Eye (tissue), 1 donor: ENCODE measurements at places on chromosomes 4 and X.

DNA sequence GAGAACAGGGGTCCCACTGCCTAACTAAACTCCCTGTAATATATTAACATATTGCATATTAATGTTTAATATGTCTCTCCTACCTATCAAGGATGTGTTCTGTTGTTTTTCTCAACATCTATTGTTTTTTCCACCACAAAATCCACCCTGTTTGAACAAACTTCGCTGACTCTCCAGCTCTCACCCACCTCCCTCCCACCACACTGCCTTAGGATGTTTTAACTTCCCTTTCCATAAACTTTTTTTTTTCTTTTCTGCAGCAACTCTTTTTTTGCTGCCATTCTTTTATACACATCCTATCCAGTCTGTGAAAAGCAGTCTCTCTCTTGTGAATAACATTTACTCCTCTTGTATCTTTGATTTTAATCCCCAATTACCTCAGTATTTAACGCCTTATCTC lies 226.1 kb downstream of the PCDH7 start:
- no peak for DNase-seq

- no peak for DNase-seq
These were observed 45.3 kb upstream of the RPS6KA3 start for GRCh38 chrX:20312018-20312417.

DNA sequence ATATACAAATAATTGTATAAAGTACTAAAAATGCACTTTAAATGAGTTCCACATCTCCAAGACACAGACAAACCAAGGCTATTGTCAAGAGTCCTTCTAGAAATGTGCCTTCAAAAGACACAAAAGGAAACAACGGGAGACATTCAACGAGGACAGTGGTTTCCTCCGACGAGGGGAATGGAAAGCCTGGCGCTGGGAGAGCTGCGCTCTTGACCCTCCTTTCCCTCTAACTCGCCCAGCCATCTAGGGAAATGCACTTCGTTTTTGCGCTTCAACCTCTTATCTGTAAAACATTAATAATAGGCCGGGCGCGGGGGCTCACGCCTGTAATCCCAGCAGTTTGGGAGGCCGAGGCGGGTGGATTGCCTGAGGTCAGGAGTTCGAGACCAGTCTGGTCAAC lies 37.0 kb downstream of the ZFP42 start:
- DNase-seq = no peak

DNA sequence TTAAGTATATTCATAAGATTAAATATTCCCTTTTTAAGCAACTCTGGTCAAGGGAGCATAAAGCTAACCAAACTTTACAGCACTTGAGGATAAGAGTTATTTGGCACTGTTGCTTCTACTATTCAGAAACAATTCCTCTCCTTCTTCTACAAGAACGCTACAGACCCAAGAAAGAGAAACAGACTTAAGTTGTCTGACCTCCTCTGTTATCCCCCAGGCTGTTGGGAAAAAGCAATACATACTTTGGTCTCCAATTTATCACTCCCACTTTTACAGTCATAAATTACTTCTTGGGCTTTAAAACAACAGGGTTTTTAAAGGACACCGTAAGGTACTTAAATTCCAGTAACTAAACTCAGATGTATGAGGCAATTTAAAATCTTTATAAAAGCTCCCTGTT lies 147.4 kb downstream of the COL25A1 start:
- no peak for DNase-seq

- no peak for DNase-seq
These were observed 52.2 kb downstream of the FRYL start for GRCh38 chr4:48727666-48728459.

DNA sequence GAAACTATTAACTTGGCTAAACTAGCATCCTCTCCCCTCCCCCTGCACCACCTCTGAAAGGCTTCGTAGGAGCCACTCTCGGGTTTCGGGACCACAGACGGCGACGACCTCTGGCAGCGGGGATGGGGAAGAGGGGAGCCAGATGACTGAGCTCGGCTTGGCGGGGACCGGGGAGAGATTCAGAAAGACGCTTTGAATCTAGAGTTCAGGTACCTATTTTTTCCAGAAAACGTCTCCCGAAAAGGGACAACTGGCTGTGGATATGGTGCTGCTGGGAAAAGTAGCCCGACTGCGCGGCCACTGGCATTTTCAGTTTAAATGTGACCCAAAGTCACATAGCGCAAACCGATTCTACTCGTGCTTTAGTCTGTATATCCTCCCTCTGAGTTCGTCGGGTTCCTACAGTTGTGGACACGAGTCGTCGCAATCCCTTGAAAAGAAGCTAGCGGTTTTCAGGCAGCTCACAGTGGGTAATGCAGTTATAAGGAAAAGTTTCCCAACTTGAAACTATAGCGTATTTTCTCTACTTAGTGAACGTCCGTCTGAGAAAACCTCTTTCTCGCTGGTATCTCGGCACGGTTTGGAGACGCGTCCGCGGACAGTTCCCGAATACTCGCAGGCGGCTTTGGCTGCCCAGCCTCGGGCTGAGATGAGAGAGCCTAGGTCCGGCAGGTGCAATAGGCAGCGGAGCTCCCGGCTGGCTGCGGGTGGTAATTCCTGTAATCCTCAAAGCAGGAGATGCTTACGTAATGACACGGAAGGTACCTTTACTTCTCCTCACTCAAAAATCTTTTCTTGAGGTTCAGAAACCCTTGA lies 1.3 kb downstream of the PARM1 start:
- peak; percentile 79 for DNase-seq

DNA sequence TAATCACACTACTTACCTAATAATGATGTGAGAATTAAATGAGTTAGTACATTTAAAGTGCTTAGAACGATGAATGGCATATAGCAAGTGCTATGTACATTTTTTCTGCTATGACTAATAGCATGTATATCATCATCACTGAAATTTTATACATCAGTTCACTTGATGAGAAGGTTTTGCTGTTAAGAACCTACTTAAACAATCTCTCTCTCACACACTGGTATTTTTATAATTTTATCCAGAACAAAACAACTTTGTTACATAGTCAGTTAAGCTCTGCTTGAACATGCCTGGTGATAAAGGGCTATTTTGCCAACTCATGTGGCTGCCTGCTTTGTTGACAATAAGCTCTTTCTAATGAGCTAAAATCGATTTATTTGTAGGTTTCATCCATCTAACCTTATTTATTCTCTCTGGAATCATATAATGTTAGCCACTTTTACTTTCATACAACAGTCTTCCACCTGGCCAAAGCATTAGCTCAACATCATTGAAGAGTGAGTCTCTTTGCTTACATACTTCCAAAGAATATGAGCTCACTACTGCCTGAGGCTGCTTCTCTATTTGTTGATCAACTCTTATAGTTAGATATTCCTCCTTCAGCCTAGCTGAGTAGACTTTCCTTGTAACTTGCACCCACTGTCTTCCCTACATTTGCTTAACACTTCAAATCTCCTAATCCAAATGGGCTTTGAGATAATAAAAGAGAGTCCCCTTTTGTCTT lies 372.7 kb upstream of the BOD1L1 start:
- DNase-seq = no peak

GRCh38 chrX:33307911-33308354 lies 96.6 kb upstream of the DMD start:
- no peak for DNase-seq

- DNase-seq = no peak
These were observed 40.0 kb downstream of the SEPTIN11 start for GRCh38 chr4:76989391-76990061.

GRCh38 chr4:118911238-118911703 lies 22.6 kb downstream of the SYNPO2 start:
- DNase-seq = peak; percentile 36

DNA sequence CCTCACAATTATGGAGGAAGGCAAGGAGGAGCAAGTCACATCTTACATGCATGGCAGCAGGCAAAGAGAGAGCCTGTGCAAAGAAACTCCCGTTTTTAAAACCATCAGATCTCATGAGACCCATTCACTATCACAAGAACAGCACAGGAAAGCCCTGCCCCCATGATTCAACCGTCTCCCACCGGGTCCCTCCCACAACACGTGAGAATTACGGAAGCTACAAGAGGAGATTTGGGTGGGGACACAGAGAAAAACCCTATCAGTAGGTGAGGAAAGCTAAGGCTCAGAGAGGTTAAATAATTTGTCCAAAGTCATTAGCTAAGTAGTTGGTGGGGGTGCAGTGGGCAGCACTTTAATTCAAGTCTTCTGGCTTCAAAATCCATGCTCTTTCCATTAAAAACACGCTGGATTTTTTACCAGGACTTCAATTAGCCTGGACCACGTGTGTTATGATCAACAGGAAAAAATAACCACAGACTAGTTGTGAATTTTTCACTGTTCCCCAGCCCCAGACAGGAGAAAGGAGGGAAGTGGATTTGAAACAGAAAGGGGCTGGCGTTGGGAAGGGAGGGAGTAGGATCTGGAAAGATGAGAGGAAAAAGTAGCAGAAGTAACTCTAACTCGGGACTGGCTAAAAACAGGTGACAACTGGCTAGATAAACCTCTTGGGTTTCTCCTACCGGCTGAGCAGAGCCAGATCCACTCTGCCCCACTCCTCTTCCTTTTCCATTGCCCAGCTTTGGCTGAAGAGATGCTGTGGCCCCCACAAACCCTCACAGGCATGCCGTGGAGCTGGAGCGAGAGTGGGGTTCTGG lies 986 bp downstream of the MTMR8 start:
- no peak for DNase-seq
